ENCODE measurements at places on chromosomes 13 and 19. TPM values are rescaled to one million over a fixed set of nuclear protein-coding genes. Genes with fewer than 3 reads are reported as not detected.

GRCh38 chr13:109717686-109718085 is 68.7 kb downstream of the IRS2 start:
- no peak for DNase-seq

GRCh38 chr13:50390503-50391248 is 375.4 kb downstream of the KCNRG start:
- no peak for DNase-seq

Gene PDE4A
- total RNA-seq: 3.0 TPM

GRCh38 chr13:53285896-53286430 is 257.4 kb downstream of the OLFM4 start:
- DNase-seq: no peak

DNA sequence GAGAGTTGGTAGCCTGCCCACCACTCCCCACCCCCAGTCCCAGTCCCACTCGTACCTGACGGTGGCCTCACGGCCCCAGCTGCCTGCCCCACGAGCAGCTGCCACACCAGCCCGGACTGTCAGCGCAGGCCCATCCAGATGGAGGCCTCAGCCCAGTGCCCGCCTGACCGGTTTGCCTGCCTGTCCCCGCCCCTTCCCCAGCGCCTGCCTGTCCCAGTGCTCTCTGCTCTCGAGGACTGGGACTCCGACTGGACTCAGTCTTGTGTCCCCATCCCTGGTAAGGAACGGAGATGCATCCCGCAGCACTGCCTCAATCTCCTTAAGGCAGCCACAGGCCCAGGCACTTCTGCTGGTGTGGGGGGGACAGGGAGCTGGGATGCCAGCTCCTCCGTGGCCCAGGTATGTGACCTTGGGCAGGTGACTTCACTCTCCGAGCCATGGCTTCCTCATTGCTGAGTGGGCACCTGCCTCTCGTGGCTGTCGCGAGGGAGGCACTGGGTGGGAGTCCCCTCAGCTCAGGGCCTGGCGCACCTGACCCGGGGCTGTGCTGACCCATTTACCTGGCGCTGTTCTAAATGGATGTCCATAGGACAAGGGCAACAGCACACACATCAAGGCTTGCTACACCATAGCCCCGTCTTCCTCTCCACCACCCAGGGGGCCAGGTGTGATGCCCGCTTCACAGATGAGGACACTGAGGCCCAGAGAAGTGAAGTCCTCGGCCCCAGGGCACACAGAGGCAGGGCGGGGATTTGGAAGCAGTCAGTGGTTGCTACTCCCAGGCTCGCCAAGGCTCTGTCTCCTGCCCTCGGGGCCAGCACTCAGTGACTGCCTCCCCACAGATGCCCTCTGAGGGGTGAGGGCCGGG is at the start of gene NKPD1:
Gene NKPD1, minus strand, starts transcription at position 113 of the 868 bp plus-strand sequence. CDS start 832 bp downstream, outside the sequence.
- DNase-seq: no peak

- no peak for DNase-seq
Observed at GRCh38 chr19:3084943-3085342, 9.2 kb upstream of the GNA11 start.

Gene OR10H1
- total RNA-seq: not detected

GRCh38 chr19:18733196-18733647 is 49.7 kb downstream of the CRTC1 start:
- DNase-seq: no peak

Gene WTIP
- 9.3 TPM for total RNA-seq

DNA sequence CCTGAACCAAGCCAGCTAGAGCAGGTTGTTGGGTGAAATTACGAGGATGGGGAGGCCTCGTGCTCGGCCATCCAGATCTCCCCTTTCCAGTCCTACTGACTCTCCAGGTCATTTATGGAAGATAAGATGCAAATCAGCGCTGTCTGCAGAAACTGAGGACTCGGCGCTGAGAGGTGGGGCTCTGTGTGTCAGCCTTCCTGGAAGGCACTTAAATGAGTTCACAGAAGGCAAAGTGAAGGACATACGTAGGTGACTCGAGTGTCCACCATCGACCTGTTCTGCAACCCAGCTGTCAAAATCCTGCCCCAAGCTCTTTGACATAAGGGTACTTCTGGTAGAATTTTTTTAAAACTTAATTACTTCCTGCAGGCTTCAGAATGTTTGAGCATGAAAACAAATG is 86.4 kb downstream of the RAB20 start:
- no peak for DNase-seq

GRCh38 chr13:84655677-84656076 is 773.4 kb upstream of the SLITRK1 start:
- DNase-seq: no peak

DNA sequence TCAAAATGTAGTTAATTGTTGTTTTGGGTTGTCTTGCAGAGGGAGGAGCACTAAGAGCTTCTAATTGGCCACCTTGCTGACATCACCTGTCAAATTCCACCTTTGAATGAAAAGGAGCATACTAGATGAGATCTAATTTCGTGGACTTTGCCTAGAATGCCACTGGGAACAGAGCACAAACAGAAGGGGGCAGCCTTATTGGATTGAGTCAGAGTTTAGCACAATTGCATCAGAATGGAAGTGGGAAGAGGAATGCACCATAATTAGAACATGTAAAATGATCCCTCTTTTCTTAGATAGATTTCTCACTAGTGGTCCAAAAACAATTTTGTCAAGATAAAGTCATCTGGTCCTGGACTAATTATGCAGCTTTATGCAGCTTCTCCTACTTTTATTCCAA is 1552.2 kb downstream of the PCDH9 start:
- no peak for DNase-seq

Gene NUMBL
- total RNA-seq: 11.2 TPM

DNA sequence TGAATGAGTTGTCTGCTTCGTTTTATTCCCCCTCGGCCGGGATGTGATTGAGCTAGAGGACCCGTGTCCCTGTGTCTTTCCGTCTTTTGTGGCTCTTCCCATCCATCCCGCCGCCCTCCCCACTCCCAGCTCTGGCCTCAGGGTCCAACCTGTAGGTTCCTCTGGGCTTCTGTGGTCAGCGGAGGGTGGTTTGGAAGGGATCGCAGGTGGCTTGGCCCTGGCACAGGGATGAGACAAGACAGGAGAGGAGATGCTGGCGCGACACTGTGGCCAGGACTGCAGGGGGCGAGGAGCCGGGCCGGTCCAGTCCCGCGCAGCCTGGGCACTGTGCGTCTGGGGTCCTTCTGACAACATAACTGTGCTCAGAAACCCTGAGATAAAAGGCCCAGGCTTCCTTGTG is 2.0 kb downstream of the EVI5L start:
- DNase-seq: no peak

GRCh38 chr19:8194528-8195267 is 14.5 kb upstream of the CERS4 start:
- no peak for DNase-seq

Gene ELAVL3
- total RNA-seq: not detected

- no peak for DNase-seq
Observed at GRCh38 chr13:98234348-98234747, 57.3 kb upstream of the RNF113B start.

DNA sequence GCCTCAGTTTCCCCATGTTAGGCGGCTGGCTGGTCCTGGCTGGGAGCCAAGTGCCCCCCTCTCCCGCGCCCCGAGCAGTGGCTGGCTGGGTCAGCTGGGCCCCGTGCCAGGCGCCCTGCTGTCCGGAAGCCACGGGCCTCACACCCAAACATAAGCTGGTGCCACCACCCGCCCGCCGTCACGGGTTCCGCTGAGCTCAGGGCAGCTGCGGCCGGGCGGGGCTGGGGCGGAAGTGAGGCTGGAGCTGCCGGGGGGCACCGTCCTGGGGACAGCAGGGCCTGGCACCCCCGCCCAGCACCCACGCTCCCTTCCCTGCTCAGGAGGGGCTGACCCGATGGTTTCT is 19.3 kb downstream of the HCN2 start:
- no peak for DNase-seq

DNA sequence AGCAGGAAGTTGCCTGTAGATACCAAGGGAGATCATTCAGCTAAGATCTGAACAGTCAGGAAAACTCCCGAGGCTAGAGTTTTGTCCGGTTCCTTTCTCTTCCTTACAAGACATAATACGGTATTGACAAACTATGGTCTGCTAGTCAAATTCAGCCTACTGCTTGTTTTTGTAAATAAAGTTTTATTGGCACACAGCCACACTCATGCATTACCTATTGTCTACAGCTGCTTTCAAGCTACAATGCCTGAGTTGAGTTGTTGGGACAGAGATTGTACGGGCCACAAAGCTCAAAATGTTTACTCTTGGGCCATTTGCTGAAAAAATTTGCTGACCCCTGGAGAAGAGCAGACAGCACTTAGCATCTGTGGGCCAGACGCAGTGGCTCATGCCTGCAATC is 2.5 kb downstream of the SLC1A6 start:
- no peak for DNase-seq

Gene TTC9B
- total RNA-seq: not detected

DNA sequence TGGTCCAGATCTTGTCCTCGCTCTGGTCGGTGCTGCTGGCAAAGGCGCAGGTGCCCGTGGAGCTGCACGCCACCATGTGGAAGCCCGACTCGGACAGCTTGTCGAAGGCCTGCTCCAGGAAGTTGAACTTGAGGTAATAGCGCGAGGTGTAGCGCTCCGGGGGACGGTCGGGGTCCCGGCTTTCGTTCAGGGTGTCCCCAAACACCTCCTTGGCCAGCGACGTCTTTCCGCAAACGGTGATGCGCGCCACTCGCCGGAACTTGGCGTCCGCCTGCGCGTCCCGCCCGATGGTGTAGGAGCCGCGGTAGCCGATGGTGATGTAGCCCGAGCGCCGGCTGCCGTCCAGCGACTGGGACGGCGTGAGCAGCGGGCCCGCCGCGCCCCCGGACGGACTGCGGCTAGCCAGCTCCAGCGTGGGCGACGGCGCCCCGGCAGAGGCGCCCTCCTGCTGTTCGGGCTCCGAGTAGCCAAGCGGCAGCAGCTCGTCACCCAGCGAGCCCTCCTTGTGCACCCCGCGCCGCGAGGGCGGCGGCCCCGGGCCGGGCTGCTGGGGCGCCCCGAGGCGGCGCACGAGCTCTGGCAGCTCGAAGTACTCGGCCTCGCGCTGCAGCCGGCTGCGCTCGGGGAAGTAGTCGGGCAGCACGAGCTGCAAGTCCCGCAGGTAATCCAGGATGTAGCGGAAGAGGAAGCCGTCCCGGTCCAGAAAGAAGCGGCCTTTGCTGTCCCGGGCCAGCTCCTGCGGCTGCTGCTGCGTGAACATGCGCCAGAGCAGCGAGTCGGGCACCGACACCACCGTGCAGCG is 801 bp downstream of the KCTD12 start:
- peak; percentile 21 for DNase-seq

Gene ZNF460
- 59.6 TPM for total RNA-seq

DNA sequence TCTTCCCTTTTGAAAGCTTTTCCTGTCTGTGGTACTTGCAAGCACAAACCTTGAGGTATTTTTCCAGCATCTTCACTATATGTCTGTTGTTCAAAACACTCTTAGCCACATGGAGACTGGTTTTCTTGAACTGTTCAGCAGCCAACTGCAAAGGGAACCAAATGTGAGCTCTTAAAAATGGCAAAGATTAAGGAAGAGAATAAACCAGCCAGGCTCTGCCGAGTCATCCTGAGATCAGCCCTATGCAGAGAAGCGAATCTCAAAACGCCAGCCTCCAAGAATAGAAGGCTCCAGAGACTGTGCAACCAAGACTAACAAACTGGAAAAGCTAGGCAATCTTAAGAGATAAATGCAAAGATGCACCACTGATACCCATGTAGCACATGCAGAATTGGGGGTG is 20.7 kb downstream of the AKAP8 start:
- DNase-seq: no peak

GRCh38 chr19:42191855-42192254 is 25.6 kb downstream of the DEDD2 start:
- DNase-seq: no peak

- no peak for DNase-seq
Observed at GRCh38 chr13:104996022-104996421, 1539.4 kb downstream of the EFNB2 start.

DNA sequence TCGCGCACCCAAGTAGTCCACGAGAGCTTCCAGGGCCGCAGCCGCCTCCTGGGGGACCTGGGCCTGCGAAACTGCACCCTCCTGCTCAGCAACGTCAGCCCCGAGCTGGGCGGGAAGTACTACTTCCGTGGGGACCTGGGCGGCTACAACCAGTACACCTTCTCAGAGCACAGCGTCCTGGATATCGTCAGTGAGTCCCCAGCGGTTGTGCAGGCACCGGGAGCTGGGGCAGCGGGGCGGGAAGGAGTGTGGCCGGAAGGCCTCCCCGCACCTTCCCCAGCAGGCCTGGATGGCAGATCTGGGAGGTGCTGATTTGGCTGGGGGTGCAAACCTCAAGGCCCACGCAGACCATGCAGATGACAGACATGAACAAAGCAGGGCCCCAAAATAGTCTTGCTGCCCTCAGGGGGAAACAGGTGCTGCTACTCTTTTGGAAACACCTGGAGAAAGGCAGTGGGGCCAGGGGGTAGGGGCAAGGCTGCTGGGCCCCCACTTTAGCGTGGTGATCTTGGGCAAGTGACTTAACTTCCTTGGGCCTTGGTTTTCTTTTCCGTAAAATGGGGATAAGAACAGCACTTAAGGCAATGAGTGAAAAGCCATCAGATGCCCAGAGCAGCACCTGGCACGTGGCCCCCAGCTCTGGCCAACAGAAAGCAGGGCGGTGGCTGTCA is 4.0 kb downstream of the MAG start:
- DNase-seq: no peak

DNA sequence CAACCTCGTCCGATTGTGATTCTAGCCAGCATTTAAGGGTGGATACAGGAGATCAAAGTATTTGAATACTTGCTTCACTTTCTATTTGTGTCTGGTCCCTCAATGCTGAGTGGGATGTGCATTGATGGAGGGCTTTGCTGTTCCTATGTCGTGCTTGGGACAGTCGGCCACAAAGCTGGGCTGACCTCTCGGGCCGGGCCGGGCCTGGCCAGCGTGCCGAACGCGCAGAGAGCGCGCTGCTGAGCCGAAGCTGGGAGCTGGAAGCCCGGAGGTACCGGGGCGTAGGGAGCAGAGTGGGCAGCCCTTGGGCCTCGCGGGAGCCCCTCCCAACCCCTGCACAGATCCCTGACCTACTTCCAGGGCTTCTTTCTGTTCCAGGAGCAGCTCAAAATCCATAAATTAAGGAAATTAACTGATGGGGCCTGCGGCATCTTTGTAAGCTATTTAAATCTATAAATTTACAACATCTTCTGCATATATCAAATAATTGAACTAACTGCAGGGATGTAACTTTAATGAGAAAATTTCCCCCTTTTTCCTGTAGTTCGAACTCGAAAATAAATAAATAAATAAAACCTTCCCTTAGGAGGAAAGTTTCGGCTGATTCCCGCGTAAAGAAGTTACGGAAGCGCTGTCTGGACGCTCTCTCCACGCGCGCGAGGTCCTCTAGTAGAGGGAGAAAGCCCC is 1.8 kb upstream of the KCTD15 start:
- DNase-seq: no peak

GRCh38 chr13:57123681-57124080 is 17.0 kb upstream of the PRR20A start:
- DNase-seq: no peak

GRCh38 chr13:42597505-42597904 is 23.6 kb downstream of the TNFSF11 start:
- no peak for DNase-seq
